ENCODE measurements at places on chromosomes 1 and 21. TPM values are rescaled to one million over a fixed set of nuclear protein-coding genes. Genes with fewer than 3 reads are reported as not detected.

GRCh38 chr1:231396643-231397042, 25.4 kb downstream of the EGLN1 start:
- H3K4me1 ChIP-seq = peaks cover 26% of the 10 kb centered on the region
- no peaks in the 10 kb centered on the region for H3K36me3 ChIP-seq
- H3K27ac ChIP-seq = no peak overlapping the region
- DNase-seq = no peak
- H3K4me3 ChIP-seq = no peak overlapping the region

REN gene
- not detected for total RNA-seq

DNA sequence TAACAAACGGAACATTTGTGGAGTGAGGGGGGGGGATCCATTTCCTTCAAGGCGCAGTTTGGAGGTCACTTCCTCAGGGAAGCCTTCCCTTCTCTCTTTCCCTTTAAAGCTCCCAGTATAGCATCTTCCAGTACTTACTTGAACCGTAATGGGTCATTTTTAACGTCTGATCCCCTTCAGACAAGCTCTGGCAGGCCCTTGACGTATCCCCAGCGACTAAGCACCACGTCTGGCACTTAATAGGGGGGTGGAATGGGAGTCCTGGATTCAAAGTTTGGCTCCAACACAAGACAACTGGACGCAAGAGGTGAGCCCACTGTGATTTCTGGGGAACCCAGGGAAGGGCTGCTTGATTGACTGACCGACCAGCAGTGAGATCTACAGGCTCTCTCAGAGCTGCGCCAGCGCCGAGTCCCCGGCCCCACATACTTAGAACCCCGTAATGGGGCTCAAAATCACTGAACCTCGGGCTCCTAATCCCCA, 441 bp downstream of the YARS1 start:
- no peak for DNase-seq
- H3K4me1 ChIP-seq = peaks cover 66% of the 10 kb centered on the region
- no peaks in the 10 kb centered on the region for H3K27me3 ChIP-seq
- no peaks in the 10 kb centered on the region for H3K36me3 ChIP-seq

CNR2 gene
- not detected for total RNA-seq

ITLN1 gene
- not detected for total RNA-seq

LRRC38 gene
- not detected for total RNA-seq

SYCP1 gene
- not detected for total RNA-seq

ZFP69 gene
- 4.3 TPM for total RNA-seq

- H3K4me3 ChIP-seq = no peak overlapping the region
- no peaks in the 10 kb centered on the region for H3K36me3 ChIP-seq
- H3K27ac ChIP-seq = no peak overlapping the region
- DNase-seq = no peak
- no peaks in the 10 kb centered on the region for H3K27me3 ChIP-seq
These were observed 6.0 kb downstream of the KLHDC8A start for GRCh38 chr1:205350691-205351141.

ZFP69B gene
- total RNA-seq = 7.9 TPM

DNA sequence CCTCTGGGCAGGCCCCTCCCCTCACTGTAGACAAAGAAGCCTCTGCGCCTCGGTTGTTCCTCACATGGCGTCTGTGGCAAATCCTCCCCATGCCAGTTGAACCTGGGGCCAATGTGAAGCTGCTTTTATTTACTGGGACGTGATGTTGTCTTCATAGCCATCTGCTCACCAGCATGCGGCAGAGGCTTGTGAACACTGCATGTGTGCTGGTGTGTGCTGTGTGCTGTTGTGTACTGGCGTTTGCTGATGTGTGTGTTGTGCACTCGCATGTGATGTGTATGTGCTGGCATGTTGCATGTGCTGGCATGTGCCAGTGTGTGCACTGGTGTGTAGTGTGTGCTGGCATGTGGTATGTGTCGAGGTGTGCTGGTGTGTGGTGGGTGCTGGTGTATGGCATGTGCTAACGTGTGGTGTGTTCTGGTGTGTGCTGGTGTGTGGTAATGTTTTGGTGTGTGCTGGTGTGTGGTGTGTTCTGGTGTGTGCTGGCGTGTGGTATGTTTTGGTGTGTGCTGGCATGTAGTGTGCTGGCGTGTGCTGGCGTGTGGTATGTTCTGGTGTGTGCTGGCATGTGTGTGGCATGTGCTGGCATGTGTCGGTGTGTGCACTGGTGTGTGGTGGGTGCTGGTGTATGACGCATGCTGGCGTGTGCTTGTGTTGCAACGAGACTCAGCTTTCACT, 37.2 kb upstream of the TRAPPC10 start:
- peaks cover 25% of the 10 kb centered on the region for H3K36me3 ChIP-seq
- H3K4me3 ChIP-seq = no peak overlapping the region
- H3K27ac ChIP-seq = no peak overlapping the region
- no peaks in the 10 kb centered on the region for H3K27me3 ChIP-seq
- no peak for DNase-seq

GRCh38 chr1:60234776-60235175, 161.2 kb upstream of the C1orf87 start:
- no peaks in the 10 kb centered on the region for H3K4me1 ChIP-seq
- DNase-seq = no peak
- H3K4me3 ChIP-seq = no peak overlapping the region
- no peaks in the 10 kb centered on the region for H3K27me3 ChIP-seq
- H3K27ac ChIP-seq = no peak overlapping the region
- no peaks in the 10 kb centered on the region for H3K36me3 ChIP-seq

CYP4Z1 gene
- total RNA-seq = not detected

DNA sequence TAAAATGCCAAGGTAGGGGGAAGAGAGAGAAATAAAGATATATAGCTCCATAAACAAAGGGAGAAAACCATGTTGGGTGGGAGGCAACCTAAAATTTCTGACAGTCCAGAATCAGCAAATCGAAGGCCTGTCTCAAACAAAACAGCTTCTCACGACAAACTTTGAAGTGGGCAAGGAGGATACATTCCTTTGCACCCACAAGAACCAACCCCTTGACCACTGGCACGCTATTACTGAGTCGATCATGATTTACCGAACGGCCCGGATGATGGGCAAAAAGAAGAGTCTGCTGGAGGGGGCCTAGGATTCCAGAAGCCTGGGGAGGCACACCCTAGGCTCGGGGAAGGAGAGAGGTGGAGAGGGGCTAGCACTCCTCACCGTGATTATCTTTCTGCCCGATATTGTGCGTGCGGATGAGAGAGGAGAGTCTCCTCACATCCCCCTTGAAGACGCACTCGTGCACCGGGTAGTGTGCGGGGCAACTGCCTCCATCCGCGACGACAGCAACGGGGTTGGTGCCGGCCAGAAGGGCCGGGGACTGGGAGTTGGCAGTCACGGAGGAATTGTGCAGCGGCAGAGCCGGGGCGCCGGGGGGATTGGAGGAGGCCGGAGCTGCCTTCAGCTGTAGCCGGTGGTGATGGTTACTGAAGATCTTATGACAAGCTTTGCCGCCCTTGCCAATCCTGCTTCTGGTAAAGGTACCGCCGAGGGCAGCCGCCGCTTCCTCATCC, 756 bp downstream of the ANKRD13C start:
- peak overlapping the region; percentile 89 for H3K4me3 ChIP-seq
- H3K27me3 ChIP-seq = no peaks in the 10 kb centered on the region
- H3K27ac ChIP-seq = peak overlapping the region; percentile 92

- no peak overlapping the region for H3K4me3 ChIP-seq
- no peaks in the 10 kb centered on the region for H3K36me3 ChIP-seq
- no peaks in the 10 kb centered on the region for H3K27me3 ChIP-seq
- no peak for DNase-seq
- no peak overlapping the region for H3K27ac ChIP-seq
These were observed 85.7 kb upstream of the CCDC190 start for GRCh38 chr1:162946701-162947100.

KCNH1 gene
- not detected for total RNA-seq

DNA sequence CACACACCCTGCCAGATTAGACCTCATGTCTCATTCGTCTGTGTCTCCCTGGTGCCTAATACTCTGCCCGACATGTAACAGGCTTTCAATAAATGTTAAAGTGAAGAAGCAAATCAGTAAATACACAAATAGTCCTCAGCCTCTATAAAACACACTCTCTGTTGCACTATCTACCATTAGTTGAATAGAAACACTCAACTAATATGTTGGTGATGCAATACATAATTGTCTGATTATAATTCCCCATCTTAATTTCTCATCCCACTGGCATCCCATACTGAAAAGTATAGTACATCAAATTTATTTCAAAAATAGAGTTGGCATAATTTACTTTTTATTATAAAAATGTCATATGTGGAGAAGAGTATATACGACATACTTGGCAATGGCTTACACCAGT, 162.4 kb downstream of the PAPPA2 start:
- H3K27ac ChIP-seq = no peak overlapping the region
- H3K27me3 ChIP-seq = no peaks in the 10 kb centered on the region
- H3K4me3 ChIP-seq = no peak overlapping the region
- DNase-seq = no peak
- no peaks in the 10 kb centered on the region for H3K4me1 ChIP-seq

SLC6A17 gene
- not detected for total RNA-seq

- peaks cover 22% of the 10 kb centered on the region for H3K4me1 ChIP-seq
- no peaks in the 10 kb centered on the region for H3K36me3 ChIP-seq
- peak; percentile 74 for DNase-seq
- peak overlapping the region; percentile 42 for H3K4me3 ChIP-seq
- peak overlapping the region; percentile 47 for H3K27ac ChIP-seq
- no peaks in the 10 kb centered on the region for H3K27me3 ChIP-seq
These were observed 45.7 kb downstream of the ACOT7 start for GRCh38 chr1:6347641-6348487.

DNA sequence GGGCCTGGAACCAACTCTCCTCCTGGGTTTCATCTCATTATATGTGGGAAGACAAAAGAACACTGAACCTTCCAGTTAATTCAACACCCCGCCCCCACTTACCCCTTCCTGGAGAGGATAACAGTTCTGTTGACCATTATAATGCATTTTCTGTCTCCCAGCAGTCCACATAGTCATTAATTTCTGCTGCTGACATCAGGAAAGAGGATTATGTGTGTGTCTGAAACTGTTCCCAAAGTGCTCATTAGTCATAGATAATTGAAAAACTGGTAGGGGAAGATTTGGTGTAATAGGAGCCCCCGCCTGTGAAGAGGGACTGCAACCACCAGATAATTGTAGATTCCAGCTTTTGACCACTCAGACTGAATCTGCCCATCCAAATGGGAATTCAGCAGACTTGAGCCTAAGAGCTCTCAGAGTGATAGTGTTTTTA, 208.7 kb downstream of the FGGY start:
- no peaks in the 10 kb centered on the region for H3K4me1 ChIP-seq
- H3K27me3 ChIP-seq = no peaks in the 10 kb centered on the region
- no peak overlapping the region for H3K4me3 ChIP-seq
- no peak overlapping the region for H3K27ac ChIP-seq
- no peaks in the 10 kb centered on the region for H3K36me3 ChIP-seq
- DNase-seq = no peak

MEGF6 gene
- 167 TPM for total RNA-seq

TSPAN1 gene
- total RNA-seq = not detected

- H3K4me1 ChIP-seq = no peaks in the 10 kb centered on the region
- H3K36me3 ChIP-seq = no peaks in the 10 kb centered on the region
- peaks cover 5% of the 10 kb centered on the region for H3K27me3 ChIP-seq
- no peak for DNase-seq
- H3K27ac ChIP-seq = no peak overlapping the region
These were observed 23.3 kb upstream of the S100A7 start for GRCh38 chr1:153483776-153484175.

- H3K27ac ChIP-seq = no peak overlapping the region
- DNase-seq = no peak
- H3K27me3 ChIP-seq = no peaks in the 10 kb centered on the region
- H3K4me3 ChIP-seq = no peak overlapping the region
These were observed 144.7 kb downstream of the CASZ1 start for GRCh38 chr1:10651793-10652192.

LRRC40 gene
- total RNA-seq = 11.6 TPM

SPAG17 gene
- not detected for total RNA-seq

DCST2 gene
- 4.0 TPM for total RNA-seq

BARHL2 gene
- not detected for total RNA-seq

DNA sequence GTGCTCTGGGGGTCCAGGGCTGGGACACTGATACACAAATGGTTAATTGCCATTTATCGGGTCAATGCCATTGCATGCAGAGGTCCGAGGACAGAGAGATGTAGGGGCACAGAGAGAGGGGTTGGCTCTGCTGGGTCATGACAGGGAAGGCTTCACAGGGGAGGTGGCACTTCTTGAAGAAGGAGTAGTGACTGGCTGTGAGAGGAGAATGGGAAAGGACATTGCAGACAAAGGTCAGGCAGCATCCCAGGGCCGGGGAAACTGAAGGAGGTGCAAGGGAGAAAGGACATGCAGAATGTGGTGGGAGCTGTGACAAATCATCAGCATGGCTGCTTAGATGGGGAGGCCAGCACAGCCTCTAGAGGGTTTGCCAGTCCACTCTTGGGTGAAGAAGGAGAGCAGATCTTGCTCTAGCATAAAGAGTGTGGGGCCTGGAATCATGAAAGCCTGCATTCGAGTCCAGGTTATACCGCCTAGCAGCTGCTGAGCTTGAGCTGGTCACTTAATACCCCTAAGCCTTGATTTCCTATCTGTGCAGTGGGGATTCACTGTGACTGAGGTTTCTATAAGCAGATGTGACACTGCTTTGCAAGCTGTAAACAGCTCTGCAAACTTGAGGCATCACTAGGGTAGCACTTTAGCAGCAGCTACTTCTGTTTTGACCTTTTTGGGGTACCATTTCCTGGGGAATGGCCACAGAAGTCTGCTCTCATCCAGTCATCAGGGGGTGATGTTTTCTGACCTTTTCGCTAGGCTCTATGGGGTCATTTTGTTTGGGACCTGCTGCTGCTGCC, 59.2 kb upstream of the EPS8L3 start:
- no peak overlapping the region for H3K27ac ChIP-seq
- H3K4me3 ChIP-seq = no peak overlapping the region
- no peak for DNase-seq
- peaks cover 4% of the 10 kb centered on the region for H3K4me1 ChIP-seq
- no peaks in the 10 kb centered on the region for H3K36me3 ChIP-seq

PTPN14 gene
- total RNA-seq = 0.28 TPM

DNA sequence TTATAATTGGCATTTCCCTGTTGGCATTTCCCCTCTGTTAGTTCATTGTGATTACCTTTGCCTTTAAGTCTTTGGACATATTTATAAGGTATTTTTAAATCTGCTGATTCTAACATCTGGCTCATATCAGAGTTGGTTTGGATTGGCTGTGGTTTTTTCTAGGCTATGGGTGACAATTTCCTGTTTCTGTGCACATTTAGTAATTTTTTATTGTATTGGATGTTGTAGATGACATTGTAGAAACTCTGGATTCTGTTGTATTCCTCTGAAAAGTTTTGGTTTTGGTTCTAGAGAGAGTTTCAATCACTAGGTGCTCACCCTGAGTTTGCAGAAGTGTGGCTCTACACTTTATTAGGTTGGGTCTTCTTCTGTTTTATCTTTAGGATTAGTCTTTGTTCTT, 110.1 kb upstream of the ARHGEF16 start:
- no peak overlapping the region for H3K27ac ChIP-seq
- no peak overlapping the region for H3K4me3 ChIP-seq
- no peaks in the 10 kb centered on the region for H3K4me1 ChIP-seq
- no peak for DNase-seq
- H3K36me3 ChIP-seq = no peaks in the 10 kb centered on the region
- H3K27me3 ChIP-seq = no peaks in the 10 kb centered on the region
